Activated T-cell treated with anti-CD3 and anti-CD28 coated beads, Interleukin-2, amount 50 U/mL, for 24 hours (primary cell): ENCODE measurements at places on chromosomes 6 and 20.

GRCh38 chr6:93677264-93677965 lies 258.1 kb upstream of the EPHA7 start:
- H3K36me3 ChIP-seq: no peaks in the 10 kb centered on the region
- no peak overlapping the region for H3K27ac ChIP-seq
- no peaks in the 10 kb centered on the region for H3K4me1 ChIP-seq
- H3K4me3 ChIP-seq: no peak overlapping the region
- no peaks in the 10 kb centered on the region for H3K27me3 ChIP-seq

DNA sequence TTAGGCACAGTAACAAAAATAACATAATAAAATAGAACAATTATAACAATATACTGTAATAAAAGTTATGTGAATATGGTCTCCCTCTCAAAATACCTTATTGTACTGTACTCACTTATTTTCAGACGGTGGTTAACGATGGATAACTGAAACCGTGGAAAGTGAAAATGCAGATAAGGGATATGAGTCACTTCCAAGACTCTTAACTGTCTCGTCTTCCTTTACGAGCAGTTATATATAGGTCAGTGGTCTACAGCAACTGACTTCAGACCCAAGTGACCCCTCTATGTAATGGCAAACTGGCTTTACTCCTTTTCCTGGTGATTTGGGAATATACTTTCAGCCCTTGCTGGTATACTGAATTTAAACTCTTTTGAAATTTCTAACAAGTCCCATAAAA lies 261.4 kb downstream of the SLC35F1 start:
- peaks cover 17% of the 10 kb centered on the region for H3K27me3 ChIP-seq
- no peak overlapping the region for H3K27ac ChIP-seq
- H3K4me1 ChIP-seq: no peaks in the 10 kb centered on the region
- H3K36me3 ChIP-seq: no peaks in the 10 kb centered on the region
- DNase-seq: no peak

- H3K27ac ChIP-seq: no peak overlapping the region
- H3K27me3 ChIP-seq: peaks cover 25% of the 10 kb centered on the region
- no peak overlapping the region for H3K4me3 ChIP-seq
- peak; percentile 22 for DNase-seq
- no peaks in the 10 kb centered on the region for H3K36me3 ChIP-seq
These were observed 12.1 kb downstream of the PXDC1 start for GRCh38 chr6:3739311-3739897.

- H3K36me3 ChIP-seq: peaks cover 15% of the 10 kb centered on the region
- DNase-seq: no peak
- peak overlapping the region; percentile 68 for H3K4me3 ChIP-seq
- no peaks in the 10 kb centered on the region for H3K27me3 ChIP-seq
These were observed 23.5 kb downstream of the ILRUN start for GRCh38 chr6:34673064-34673463.

GRCh38 chr20:49657118-49657901 lies 56.4 kb downstream of the B4GALT5 start:
- H3K4me3 ChIP-seq: no peak overlapping the region
- H3K36me3 ChIP-seq: peaks cover 51% of the 10 kb centered on the region
- H3K27ac ChIP-seq: peak overlapping the region; percentile 70

- no peak overlapping the region for H3K27ac ChIP-seq
- no peaks in the 10 kb centered on the region for H3K27me3 ChIP-seq
- no peak overlapping the region for H3K4me3 ChIP-seq
- H3K36me3 ChIP-seq: no peaks in the 10 kb centered on the region
These were observed 842.0 kb upstream of the FLRT3 start for GRCh38 chr20:15179381-15179780.

- H3K36me3 ChIP-seq: no peaks in the 10 kb centered on the region
- H3K4me1 ChIP-seq: no peaks in the 10 kb centered on the region
- DNase-seq: no peak
- no peak overlapping the region for H3K4me3 ChIP-seq
- H3K27ac ChIP-seq: no peak overlapping the region
- H3K27me3 ChIP-seq: no peaks in the 10 kb centered on the region
These were observed 133.7 kb upstream of the FLRT3 start for GRCh38 chr20:14470977-14471661.

DNA sequence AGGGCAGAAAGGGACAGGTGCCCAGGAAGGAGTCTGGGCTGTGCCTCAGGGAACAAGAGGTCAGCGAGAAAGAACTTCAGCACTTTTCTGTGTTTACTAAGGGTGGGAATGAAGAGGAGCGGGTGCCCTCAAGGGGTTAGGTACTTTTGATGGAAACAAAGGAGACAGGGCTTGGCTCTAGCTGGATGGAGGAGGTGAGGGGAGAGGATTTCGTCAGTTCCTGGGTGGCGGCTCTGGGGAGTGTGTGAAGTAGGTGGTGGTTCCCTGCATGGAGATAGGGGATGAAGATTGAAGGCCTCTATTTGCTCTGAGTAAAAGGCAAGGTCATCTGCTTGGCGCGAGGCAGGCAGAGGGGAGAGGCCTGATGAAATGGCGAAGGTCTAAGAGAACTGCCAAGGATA lies 40.0 kb upstream of the ANKRD60 start:
- no peak for DNase-seq
- H3K27ac ChIP-seq: no peak overlapping the region
- H3K4me3 ChIP-seq: no peak overlapping the region
- H3K4me1 ChIP-seq: peaks cover 39% of the 10 kb centered on the region
- H3K27me3 ChIP-seq: no peaks in the 10 kb centered on the region

- H3K36me3 ChIP-seq: no peaks in the 10 kb centered on the region
- DNase-seq: no peak
- H3K27ac ChIP-seq: peak overlapping the region; percentile 66
- no peak overlapping the region for H3K4me3 ChIP-seq
These were observed 109.4 kb downstream of the TNFAIP3 start for GRCh38 chr6:137976430-137976829.

- no peaks in the 10 kb centered on the region for H3K36me3 ChIP-seq
- no peak overlapping the region for H3K4me3 ChIP-seq
- peaks cover 12% of the 10 kb centered on the region for H3K4me1 ChIP-seq
- H3K27me3 ChIP-seq: no peaks in the 10 kb centered on the region
These were observed 43.3 kb downstream of the NOX3 start for GRCh38 chr6:155412335-155412734.

GRCh38 chr20:63284544-63284949 lies 8.4 kb upstream of the COL20A1 start:
- H3K27ac ChIP-seq: peak overlapping the region; percentile 40
- peaks cover 4% of the 10 kb centered on the region for H3K4me1 ChIP-seq
- no peak for DNase-seq

GRCh38 chr6:18515767-18516166 lies 128.6 kb downstream of the RNF144B start:
- peaks cover 32% of the 10 kb centered on the region for H3K4me1 ChIP-seq
- no peak overlapping the region for H3K4me3 ChIP-seq
- no peak overlapping the region for H3K27ac ChIP-seq
- H3K27me3 ChIP-seq: peaks cover 17% of the 10 kb centered on the region

- peaks cover 36% of the 10 kb centered on the region for H3K27me3 ChIP-seq
- no peak overlapping the region for H3K27ac ChIP-seq
- H3K4me3 ChIP-seq: no peak overlapping the region
- no peak for DNase-seq
- H3K36me3 ChIP-seq: no peaks in the 10 kb centered on the region
- H3K4me1 ChIP-seq: no peaks in the 10 kb centered on the region
These were observed 101.2 kb downstream of the TTLL2 start for GRCh38 chr6:167426084-167426483.

- no peak for DNase-seq
- H3K4me3 ChIP-seq: no peak overlapping the region
- peaks cover 52% of the 10 kb centered on the region for H3K4me1 ChIP-seq
- H3K27me3 ChIP-seq: no peaks in the 10 kb centered on the region
- H3K36me3 ChIP-seq: no peaks in the 10 kb centered on the region
- H3K27ac ChIP-seq: no peak overlapping the region
These were observed 33.3 kb downstream of the NTSR1 start for GRCh38 chr20:62741701-62742491.

DNA sequence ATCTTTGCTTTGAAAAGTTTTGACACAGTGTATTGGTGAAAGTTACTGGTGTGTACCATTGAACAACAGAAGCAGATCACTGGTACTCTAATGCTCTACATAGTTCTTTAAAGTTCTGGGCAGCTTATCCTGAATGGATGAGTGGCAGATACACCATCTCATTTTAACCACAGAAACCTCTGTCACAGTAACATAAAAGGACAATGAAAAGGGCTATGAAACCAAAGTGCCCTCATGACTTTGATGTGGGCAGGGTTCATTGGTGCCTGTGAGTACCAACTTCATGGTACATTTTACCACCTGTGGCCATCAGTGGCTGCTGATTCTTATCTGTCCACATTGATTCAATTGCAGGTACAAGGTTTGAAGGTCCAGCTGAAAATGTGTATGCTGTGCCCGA lies 285.7 kb upstream of the PREP start:
- peaks cover 3% of the 10 kb centered on the region for H3K36me3 ChIP-seq
- H3K4me1 ChIP-seq: peaks cover 4% of the 10 kb centered on the region
- H3K27me3 ChIP-seq: peaks cover 19% of the 10 kb centered on the region
- no peak overlapping the region for H3K4me3 ChIP-seq
- no peak overlapping the region for H3K27ac ChIP-seq

DNA sequence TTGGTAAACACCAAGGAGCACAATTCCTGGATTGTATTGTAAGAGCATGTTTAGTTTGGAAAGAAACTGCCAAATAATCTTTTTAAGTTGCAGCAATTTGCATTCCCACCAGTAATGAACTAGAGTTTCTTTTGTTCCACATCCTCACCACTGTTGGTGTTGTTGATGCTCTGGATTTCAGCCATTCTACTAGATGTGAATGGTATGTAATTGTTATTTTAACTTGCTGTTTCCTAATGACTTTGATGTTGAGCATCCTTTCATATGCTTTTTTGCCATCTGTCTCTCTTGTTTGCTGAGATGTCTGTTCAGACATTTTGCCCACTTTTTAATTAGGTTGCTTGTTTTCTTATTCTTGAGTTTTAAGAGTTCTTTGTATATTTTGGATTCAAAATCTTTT lies 1654.1 kb downstream of the GRIK2 start:
- no peak for DNase-seq
- no peaks in the 10 kb centered on the region for H3K4me1 ChIP-seq
- H3K27ac ChIP-seq: no peak overlapping the region
- H3K27me3 ChIP-seq: no peaks in the 10 kb centered on the region
- no peak overlapping the region for H3K4me3 ChIP-seq
- H3K36me3 ChIP-seq: no peaks in the 10 kb centered on the region

GRCh38 chr6:149084026-149084425 lies 233.5 kb upstream of the TAB2 start:
- H3K27me3 ChIP-seq: no peaks in the 10 kb centered on the region
- H3K36me3 ChIP-seq: no peaks in the 10 kb centered on the region
- H3K4me3 ChIP-seq: peak overlapping the region; percentile 41
- no peak for DNase-seq

DNA sequence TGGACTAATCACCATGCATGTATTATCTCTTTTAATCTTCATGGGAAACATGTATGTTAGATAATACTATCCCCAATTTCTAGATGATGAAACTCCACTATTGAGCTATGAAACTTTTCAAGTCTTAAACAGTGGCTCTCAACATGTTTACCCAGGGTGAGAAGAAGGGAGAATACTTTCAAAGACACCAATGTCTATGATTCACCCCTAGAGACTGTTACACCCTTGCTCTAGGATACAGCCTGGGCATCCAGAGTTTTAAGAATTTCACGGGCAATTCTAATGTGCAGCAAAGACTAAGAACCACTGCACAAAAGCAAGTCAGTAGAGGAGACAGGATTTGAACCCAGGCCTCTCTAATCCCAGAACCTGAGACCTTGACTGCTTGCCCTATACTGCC lies 47.8 kb downstream of the GFOD1 start:
- H3K36me3 ChIP-seq: peaks cover 8% of the 10 kb centered on the region
- H3K4me3 ChIP-seq: no peak overlapping the region

GRCh38 chr6:131958095-131958494 lies 6.9 kb upstream of the CCN2 start:
- no peak for DNase-seq
- H3K4me1 ChIP-seq: no peaks in the 10 kb centered on the region
- H3K36me3 ChIP-seq: no peaks in the 10 kb centered on the region
- H3K27me3 ChIP-seq: peaks cover 33% of the 10 kb centered on the region

- H3K4me1 ChIP-seq: no peaks in the 10 kb centered on the region
- no peak overlapping the region for H3K27ac ChIP-seq
- DNase-seq: no peak
- H3K27me3 ChIP-seq: peaks cover 16% of the 10 kb centered on the region
- no peak overlapping the region for H3K4me3 ChIP-seq
- H3K36me3 ChIP-seq: no peaks in the 10 kb centered on the region
These were observed 59.4 kb downstream of the TRMT6 start for GRCh38 chr20:5890773-5891441.

- H3K4me1 ChIP-seq: no peaks in the 10 kb centered on the region
- no peaks in the 10 kb centered on the region for H3K36me3 ChIP-seq
- H3K4me3 ChIP-seq: no peak overlapping the region
- peaks cover 17% of the 10 kb centered on the region for H3K27me3 ChIP-seq
These were observed 289.2 kb upstream of the RNF24 start for GRCh38 chr20:4304601-4305000.

- no peak overlapping the region for H3K4me3 ChIP-seq
- H3K27me3 ChIP-seq: peaks cover 13% of the 10 kb centered on the region
- H3K36me3 ChIP-seq: no peaks in the 10 kb centered on the region
- DNase-seq: no peak
These were observed 46.2 kb upstream of the RNF144B start for GRCh38 chr6:18340781-18341551.

GRCh38 chr20:17646961-17647301 lies 35.1 kb downstream of the RRBP1 start:
- H3K4me3 ChIP-seq: no peak overlapping the region
- no peaks in the 10 kb centered on the region for H3K27me3 ChIP-seq
- peaks cover 3% of the 10 kb centered on the region for H3K36me3 ChIP-seq
- no peak overlapping the region for H3K27ac ChIP-seq

DNA sequence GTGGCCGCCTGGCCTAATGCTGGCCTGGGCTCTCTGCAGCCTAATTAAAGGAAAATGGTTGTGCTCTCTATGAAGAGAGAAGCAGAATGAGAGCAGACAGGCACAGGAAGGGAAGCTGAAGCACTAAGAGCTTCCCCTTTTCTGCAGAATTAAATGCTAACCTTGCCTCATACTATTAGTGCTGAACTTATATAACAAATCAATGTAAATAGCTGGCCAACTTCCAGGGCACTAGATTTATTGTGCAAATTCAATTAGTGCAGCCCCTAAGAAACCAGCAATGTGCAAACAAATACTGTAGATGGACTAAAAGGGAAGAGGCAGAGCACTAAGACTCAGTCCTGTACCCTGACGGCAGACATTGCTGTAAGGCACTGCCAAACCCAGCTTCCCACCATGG lies 36.1 kb upstream of the INSM1 start:
- H3K4me1 ChIP-seq: peaks cover 6% of the 10 kb centered on the region
- H3K27ac ChIP-seq: no peak overlapping the region
- no peak overlapping the region for H3K4me3 ChIP-seq
- H3K27me3 ChIP-seq: peaks cover 34% of the 10 kb centered on the region
- H3K36me3 ChIP-seq: no peaks in the 10 kb centered on the region
- DNase-seq: no peak

DNA sequence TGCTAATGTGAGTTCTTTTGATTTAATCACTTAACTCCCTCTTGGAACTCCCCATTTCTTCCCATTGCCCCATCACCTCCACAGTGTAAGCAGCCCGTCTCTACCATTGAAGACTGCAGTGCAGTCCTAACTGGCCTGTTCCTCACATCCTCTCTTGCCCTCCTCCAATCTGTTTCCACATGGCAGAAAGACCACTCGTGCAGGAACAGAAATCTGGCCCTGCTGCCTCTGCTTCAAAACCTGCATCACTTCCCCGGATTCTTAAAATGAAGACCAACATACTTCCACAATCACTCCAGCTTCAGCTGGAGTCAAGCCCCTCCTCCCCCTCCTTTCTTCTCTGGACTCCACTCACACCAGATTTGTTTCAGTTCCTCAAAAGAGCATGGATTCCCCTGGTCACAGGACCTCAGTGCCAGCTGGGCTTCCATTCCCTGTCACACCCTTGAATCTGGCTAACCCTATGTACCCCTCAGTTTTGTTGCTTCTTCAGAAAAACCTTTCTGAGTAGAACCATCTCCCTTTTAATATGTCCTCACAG lies 802.3 kb downstream of the MAFB start:
- H3K27me3 ChIP-seq: no peaks in the 10 kb centered on the region
- H3K27ac ChIP-seq: no peak overlapping the region
- DNase-seq: no peak
- no peaks in the 10 kb centered on the region for H3K4me1 ChIP-seq
- no peak overlapping the region for H3K4me3 ChIP-seq
